ENCODE measurements at places on chromosomes 5 and 9.

- DNase-seq, result no peak
These were observed 271.0 kb upstream of the MPDZ start for GRCh38 chr9:13550519-13550918.

- no peak for DNase-seq
These were observed 6.6 kb upstream of the CCDC187 start for GRCh38 chr9:136310273-136311030.

- DNase-seq, result no peak
These were observed 10.1 kb downstream of the RNF145 start for GRCh38 chr5:159199225-159199624.

DNA sequence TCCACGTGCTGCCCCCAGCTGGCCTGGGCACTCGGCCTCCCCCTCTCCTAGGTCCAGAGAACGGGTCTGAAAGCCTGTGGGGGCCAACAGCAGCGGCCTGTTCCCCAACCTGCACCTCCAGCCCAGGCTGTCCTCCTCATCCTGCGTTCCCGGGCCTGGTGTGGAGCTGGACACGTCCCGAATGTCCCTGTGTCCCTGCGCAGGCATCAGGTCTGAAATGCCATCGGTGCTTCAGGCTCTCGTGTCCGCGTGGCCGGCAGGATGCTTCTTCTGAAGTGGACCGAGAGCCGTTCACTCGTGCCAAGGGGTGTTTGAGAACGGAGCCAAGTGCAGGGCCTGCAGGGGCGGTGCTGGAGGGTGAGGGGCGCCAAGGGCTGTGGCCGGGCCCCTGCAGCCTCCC, 24.7 kb upstream of the UBAC1 start:
- DNase-seq, result no peak

DNA sequence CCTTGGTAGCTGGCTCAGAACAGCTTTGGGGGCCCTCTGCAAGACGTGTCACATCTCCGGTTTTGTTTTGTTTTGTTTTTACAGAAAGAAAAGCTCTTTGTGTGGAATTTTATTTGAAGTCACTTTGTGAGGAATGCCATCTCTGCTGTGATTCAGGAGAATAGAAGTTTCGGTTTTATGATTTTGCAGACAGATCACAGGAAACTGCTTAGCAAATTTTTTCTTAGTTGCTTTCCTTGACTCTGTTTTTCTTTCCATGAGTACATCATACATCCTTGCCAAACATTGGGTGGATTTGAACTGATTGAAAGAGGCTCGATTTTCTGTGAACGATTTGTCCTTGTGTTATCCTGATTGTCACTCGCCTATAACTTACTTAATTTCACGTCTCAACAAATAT, 5.1 kb downstream of the SEMA5A start:
- DNase-seq, result no peak

GRCh38 chr9:38162332-38163211, 93.5 kb upstream of the SHB start:
- DNase-seq, result no peak

- DNase-seq, result no peak
These were observed 36.0 kb upstream of the SVEP1 start for GRCh38 chr9:110615498-110615897.

- DNase-seq, result no peak
These were observed 1240.7 kb upstream of the WWC1 start for GRCh38 chr5:167050568-167051401.

- no peak for DNase-seq
These were observed 161.2 kb downstream of the ZNF462 start for GRCh38 chr9:107024193-107024592.

DNA sequence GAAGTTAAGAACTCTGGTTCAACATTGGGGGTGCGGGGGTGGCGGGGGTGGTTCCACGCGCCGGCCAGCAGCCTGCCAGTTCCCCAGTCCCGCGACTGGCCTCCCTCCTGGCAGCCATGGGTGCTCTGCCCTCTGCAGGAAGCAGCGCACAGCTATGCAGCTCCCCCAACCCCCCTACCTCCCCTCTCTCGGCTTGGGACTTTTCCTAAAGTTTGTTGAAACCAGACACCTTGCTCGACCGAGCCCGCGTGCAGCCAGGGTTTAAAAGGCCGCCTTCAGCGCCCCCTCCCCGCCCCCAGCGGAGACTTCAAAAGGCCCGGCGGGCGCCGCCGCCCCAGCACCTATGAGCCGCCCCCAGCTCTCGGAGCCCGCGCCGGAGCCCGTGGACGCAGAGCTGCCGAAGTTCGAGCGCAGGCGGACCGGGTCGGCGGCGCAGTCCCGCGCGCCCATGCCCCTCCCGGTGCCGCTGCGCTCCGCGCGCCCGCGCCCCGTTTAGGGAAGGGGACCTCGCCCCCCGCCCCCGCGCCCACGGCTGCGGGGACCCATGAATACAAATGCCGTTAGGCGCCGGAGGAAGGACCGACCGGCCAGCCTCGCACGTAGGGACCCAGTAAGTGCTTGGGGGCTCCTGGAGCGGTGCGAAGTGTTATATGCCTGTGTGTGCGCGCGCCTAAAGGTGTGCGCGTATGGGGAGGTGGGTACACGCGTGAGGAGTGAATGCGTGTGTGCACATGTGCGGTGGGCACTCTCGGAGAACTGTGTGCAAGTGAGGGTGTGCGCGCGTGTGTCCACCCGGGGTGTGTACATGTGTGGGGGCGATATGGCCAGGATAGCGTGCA, 1.4 kb upstream of the COL27A1 start:
- no peak for DNase-seq

DNA sequence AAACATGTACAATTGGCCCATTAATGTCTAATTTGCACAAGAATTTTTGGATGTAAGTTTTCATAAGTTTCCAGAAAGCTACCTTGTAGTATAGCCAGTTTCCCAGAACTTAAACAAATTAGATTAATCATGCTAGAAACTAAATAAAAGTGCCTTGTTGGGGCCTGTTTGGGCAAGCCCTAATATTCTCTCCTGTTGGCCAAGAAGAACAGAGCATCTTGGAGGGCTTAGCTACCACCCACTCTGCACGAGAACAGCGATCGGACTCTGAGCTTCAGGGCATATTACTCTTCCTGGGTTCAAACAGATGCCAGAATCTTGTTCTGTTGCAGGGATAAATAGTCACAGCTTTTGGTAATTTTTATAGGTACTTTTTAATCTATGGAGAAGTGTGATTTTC, 88.2 kb downstream of the GAS1 start:
- DNase-seq, result no peak

DNA sequence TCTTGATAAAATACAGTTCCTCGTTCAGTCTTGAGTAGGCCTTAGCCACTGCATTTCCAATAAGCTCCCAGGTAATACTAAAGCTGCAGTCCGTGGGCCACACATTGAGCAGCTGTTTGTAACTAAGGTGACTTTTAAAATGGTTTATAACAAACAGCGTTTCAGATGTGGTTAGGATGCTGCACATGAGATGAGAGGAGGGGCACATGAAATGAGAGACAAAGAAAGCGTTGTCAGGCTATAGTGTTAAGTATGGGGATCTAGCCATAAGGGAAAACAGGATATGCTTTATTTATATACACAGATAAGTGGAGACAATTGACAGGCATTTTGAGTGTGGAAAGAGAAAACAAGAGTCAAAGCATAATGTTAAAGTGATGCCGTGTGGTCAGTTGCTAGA, 89.9 kb downstream of the PAM start:
- no peak for DNase-seq

DNA sequence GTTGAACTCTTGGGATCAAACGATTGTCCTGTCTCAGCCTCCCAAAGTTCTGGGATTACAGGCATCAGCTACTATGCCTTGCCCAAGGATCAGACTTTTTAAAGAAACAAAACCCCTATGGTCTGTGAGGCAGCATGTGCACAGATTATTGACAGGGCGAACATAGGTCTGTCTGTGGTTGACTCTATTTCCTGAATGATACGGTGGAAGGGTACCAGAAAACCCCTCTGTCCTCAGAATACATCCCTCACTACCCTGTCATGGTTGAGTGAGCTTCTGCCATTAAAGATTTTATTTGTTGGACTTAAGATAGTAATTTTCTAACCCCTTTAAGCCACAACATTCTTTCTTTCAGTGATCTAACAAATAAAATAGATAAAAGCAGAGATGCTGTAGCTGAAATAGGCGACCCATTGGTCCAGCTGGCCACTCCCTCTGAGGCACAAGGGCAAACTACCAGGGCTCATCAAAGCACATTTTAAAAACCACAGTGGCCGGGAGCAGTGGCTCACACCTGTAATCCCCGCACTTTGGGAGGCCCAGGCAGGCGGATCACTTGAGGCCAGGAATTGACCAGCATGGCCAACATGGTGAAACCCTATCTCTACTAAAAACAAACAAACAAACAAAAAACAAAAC, 84.9 kb upstream of the ANKRD55 start:
- no peak for DNase-seq

GRCh38 chr9:4344946-4345345, 45.1 kb upstream of the GLIS3 start:
- DNase-seq, result no peak

DNA sequence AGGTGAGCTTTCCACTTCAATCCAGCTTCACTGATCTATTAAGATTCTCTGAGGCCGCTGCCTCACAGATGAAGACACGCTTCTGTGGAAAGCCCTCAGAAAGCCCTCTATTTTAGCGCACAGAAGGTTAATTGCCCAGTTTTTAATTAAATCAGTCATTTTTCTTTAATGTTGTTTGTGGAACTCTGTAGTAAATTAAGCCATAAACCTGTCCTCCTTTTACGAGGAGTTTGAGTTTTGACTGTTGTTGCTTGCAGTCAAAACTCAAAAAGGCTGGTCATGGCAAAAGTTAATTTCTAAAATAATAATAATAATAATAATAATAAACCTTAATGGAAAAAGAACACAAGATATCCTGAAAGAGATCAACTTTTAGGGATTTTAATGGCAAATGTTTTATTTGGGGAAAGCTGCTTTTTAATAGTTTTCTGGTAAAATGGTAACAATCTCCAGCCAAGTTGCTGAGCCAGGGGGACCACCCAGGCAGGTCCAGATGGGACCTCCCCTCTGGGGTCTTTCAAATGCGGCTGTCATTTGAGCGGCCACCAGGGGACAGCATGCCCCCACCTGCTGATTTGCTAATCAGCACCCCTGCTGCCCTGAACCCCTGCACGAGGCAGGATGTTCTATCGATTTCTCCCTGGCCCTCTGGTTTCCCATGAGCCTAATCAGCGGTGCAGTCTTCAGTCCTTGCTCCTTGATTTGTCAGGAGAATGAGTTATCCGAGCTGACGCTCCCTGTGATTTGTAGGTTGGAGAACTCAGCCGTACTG, 247.2 kb downstream of the FSTL4 start:
- no peak for DNase-seq

DNA sequence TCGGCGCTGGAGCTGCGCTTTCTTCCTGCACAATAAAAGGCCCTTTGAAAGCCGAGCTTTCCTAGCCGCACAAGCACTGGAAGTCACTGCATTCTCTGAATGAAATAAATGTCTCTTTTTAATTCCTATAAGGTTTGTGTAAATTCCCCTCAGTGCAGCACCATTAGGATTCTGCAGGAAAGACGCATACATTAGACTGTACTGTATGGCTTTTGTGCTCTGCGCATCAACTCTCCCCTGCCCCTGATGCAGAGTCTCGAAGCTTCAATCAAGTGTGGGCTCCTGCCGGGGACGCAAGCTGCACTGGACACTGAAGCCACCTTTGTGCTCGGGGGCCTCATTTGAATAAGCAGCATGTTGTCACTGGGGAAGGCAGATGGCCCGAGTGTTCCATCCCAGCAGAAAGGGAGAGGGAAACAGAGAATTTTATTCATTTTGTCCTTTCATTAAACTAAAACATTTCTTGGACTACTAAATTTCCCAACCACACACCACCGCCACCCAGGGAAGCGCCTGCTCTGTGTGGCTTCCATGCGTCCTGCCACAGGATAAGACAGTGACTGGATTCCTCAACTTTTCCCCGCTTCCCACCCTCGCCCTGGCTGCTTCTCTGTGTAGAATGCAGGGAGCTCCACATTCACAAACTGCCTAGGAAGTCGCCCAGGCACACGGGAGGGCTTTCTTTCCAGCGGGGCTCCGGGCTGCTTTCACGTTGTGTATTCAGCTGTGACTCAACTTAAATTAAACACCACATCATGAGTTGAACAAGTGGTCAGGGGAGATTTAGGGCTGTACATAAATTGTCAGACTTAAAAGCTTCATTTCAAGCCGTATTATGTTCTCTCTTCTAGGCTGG, 635.4 kb downstream of the IRX1 start:
- DNase-seq, result no peak

- no peak for DNase-seq
These were observed 64.0 kb downstream of the SFXN1 start for GRCh38 chr5:175542232-175542965.

- no peak for DNase-seq
These were observed 603.0 kb downstream of the BNC2 start for GRCh38 chr9:16267281-16268066.

DNA sequence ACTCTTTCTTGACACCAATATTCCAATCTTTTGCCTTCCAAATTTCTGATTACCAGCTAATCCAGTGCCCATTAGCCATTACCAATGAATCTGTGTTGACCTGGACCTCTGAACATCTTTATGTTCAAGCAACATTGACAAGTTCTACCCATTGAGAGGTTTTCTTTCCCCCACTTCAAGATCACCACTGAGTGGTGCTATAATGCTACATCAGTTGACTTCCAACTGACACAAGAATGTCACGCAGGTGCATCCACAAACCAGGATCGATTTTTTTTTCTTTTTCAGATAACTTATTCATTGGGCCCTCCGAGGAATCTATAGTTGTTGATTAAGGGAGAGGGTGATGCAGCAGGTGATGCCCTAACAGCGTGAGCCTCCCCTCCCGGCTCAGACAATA, 102.6 kb downstream of the SLC1A3 start:
- no peak for DNase-seq

DNA sequence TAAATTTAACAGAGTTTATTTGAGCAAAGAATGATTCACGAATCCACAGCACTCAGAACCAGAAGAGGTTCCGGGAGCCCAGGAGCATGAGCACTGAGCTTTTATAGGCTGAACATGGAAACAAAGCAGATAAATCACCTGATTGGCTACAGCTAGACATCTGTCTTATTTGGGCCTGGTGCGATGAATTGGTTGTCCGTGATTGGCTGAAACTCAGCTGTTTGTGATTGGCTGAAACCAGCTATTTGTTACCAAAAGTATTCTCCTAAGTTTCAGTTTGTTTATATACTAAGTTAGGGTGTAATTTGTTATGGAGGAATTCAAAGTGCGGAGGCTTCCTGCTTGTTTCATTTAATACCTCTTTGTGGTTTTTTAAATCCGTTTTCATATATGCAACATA, 15.8 kb upstream of the LCP2 start:
- no peak for DNase-seq

DNA sequence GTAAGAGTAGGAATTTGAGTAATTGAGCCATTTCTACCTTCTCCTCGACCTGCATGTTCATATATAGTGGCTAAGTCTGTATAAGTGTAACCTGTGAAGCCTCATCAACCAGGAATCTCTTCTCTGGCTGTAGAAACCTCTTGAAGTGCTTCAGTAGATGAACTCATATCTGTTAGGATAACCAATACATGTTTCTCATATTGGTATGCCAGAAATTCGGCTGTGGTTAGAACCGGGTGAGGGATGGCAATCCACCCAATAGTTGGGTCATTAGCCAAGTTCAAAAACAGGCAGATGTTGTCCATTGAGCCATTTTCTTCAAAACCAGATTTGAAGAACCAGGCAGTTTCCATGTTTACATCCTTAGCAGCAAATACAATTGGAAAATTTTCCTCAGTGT, 28.9 kb upstream of the GSN start:
- DNase-seq, result no peak

GRCh38 chr5:8135742-8136141, 266.8 kb downstream of the MTRR start:
- DNase-seq, result no peak

GRCh38 chr5:59449905-59450644, 443.5 kb downstream of the PDE4D start:
- DNase-seq, result no peak

- DNase-seq, result no peak
These were observed 51.0 kb upstream of the PSD2 start for GRCh38 chr5:139744471-139745131.

- DNase-seq, result no peak
These were observed 1.9 kb downstream of the CDH18 start for GRCh38 chr5:19986031-19986619.

All from activated naive CD4-positive, alpha-beta T cell (primary cell).